ENCODE measurements at places on chromosomes 2 and 18.
A peak's percentile ranks its signal among the peaks of the same experiment; 100 is the strongest.

DNA sequence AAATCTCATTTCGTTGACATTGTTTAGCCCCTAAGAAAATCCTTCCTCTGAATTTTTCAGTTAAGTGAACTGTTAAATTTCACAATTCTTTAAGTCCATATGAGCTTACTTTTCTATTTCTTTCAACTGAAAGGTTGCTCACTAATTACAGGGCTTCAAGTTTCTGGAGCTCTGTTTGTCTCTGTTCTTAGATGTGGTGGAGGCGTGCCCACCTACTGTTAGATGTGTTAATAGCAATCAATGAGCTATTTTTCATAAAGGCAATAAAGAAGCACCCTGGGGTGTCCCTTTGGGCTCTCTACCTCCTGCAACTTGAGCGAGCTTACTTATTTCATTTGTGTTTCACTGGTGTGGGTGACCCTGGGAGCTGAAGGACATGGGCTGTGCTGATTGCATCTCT, 25.0 kb downstream of the CREG2 start:
- no peak for DNase-seq

DNA sequence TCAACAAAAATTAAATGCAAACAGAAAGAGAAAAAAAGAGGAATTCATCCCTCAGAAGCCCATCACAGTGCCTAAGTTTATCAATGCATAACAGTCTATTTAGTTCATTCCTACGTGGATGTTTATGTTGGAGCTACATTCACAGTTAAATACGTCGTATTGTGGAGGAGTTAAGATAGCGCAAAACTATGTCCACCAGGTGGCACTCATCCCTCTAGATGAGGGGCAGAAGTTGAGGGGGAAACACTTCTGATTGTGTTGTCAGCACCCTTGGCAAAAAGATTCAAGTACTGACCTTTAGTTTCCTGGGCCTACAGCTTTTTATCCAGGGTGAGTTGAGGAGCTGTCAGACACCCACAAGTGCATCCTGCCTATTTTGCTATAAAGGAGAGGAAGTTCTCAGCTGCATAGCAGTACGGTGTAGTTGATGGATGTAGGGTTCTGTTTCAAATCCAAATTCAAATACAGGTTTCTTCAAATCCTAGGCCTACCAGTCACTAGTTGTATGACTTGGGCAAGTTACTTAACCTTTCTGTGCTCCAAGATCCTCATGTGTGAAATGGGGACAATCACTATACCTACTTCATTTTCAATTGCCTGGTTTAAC, 26.8 kb upstream of the MYO1B start:
- DNase-seq = peak; percentile 47

- no peak for DNase-seq
Observed at GRCh38 chr2:60429681-60430080, 123.8 kb downstream of the BCL11A start.

- no peak for DNase-seq
Observed at GRCh38 chr2:210663631-210664089, 107.3 kb downstream of the CPS1 start.

DNA sequence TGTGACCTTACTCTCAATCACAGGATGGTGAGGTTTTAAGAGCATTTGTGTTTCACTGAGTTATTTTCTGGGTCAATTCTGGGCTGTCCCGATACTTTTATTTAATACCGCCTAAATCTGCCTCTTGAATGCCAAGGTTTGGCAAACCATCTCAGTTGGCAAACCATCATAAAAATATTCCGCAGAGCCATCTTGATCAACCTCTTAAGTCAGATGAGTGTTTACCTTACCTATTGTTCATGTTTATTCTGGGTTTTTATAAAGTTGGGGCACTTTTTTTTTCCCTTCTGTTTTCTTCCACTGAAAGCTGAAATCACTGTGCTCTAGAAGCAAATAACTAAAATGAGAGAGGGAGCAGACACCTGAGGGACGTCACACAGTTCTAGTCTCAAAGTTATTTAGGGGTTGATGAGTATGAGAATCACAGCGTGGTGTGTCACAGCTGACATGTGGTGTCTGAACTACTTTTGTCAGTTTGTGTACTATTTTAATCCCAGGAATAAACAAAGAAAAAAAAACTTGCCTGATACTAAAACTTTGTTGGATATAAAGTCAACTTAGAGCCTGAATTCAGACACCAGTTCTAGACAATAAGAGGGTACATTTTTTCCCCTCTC, 48.6 kb downstream of the ETAA1 start:
- DNase-seq = no peak

DNA sequence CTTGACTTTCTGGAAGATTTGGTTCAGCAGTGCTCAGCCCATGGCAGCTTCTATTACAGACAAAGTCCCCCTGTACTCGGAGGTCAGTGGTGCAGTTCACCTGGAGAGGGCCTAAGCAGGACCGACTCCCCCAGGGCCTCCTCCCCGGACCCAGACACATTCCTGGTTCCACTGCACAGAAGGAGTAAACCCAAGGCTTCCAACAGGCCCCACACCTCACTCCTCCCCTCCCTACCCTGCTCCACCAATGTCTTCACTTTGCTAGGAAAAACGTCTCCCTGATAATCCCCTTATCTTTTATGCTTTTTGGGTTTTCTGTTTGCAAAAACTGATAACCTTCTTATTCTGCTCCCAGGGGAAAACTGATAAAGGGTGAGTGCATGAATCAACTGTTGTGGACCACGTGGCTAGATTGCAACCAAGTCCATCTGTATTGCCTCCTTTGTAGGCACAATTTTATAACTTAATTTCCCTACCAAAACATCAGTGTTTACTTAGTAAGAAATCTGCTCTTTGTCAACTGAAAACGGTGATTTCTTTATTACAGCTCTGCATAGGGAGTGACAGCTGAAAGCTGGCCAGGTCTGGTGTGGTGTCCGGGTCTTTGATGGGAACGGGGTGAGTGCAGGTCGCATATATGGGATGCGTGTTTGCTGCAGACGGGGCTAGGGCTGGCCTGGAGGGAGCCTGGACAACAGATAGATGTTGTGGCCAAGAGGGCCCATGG, 202.5 kb downstream of the GLI2 start:
- DNase-seq = no peak

- DNase-seq = no peak
Observed at GRCh38 chr2:10584242-10584753, 105.5 kb downstream of the NOL10 start.

- no peak for DNase-seq
Observed at GRCh38 chr2:56208380-56208779, 24.6 kb downstream of the CCDC85A start.

DNA sequence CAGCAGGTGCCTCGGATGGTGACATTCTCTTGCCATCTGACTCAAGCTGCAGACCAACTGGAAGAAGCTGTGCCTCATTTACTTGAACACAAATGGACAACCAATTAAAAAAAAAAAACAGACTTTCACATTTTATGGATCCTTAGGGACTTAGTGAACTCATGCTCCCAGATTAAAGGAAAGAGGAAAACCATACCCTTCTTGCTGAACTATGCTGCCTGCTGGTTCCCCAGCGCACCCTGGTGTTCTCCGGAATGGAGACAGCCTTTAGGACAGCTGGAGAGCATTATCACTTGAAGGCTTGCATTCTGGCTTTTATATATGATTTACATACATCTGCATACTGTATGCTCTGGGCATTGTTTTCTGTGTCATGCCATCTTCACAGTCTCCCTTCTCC, 370.7 kb downstream of the SLC4A3 start:
- no peak for DNase-seq

DNA sequence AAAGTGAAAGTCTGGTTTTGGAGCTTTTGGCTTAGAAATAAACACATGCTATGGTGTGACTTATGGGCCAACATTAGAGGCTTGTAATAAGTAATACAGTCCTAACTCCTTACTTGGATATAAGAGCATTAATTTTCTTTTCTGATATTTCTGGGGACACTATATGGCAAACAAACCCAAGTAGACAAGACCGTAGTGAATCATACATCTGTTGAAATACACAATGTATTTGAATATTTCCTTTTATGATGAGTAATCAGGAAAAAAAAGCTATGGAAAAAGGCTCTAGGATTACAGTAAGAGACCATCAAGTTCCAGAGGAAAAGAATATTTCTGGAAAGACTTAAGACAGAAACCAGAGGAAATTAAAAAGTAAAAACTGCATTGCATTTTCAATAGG, 146.0 kb upstream of the CYP26B1 start:
- no peak for DNase-seq

DNA sequence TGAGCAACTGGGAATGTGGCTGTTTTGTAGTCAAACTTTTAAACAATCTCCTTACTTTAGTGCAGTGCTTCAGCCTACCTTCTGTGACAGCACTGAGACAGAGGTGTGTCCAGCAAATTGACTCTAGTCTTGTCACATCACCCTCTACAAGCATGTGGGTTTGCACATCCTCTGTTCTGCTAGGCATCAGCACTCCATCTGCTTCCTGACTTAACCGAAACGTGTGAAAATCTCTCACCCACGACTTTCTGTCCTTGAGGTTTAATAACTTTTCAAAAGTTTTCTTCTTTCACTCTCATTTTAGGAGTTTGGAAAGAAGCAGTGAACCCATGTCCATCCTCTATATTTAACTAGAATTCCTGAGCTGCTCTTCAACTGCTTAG, 42.6 kb downstream of the TTR start:
- DNase-seq = no peak

DNA sequence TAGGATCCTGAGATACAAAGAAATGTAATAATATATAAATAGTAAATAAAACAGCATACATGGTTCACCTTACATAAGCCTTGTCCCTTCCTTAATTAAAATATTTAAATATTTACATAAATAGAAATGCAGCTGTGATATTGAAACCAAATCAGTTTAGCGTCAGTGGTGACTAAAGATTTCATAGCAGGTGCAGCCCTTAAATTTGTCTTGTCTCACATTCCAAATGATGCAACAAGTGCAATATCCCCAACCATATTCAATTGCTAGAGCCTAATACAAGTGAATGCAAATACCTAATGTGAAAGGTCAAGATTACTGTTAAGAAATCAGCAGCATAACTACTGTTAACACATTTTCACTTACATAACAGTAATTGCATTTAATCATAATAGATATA, 539.5 kb downstream of the NYAP2 start:
- DNase-seq = no peak

GRCh38 chr2:128645631-128646030, 327.0 kb upstream of the HS6ST1 start:
- DNase-seq = no peak

DNA sequence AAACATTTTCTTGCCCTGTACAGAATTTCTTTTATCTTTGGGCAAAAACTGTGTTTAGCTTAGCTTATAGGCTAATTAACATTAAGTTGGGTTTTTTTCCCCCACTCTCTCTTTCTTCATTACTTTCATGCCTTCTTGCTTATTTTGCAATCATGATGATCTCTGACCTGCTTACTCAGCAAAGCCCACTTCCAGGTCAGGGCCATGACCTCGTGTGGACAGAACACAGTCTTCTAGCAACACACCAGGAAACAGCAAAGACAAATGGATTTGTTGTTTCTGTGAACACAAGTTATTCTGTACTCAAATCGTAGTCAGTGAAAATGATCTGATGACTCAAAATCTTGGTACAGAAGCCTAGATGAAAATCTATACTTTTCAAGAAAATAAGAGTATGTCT, 60.7 kb downstream of the SPATS2L start:
- DNase-seq = no peak

DNA sequence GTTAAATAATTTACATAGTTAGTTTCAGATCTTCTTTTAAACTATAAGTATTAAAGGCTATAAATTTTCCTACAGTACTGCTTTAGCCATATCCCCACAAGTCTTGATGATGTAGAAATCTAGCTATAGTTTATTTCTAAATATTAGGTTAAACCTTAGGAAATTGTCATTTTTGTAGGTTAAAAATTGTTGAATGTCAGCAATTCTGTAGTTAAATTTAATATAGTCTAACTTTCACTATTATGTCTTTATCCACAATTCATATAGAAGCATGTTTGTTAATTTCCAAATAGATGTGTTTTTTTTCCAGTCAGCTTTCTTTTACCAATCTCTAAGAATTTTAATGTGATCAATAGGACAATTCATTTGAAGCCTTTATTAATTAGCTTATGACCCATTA, 199.7 kb downstream of the ETAA1 start:
- DNase-seq = no peak

DNA sequence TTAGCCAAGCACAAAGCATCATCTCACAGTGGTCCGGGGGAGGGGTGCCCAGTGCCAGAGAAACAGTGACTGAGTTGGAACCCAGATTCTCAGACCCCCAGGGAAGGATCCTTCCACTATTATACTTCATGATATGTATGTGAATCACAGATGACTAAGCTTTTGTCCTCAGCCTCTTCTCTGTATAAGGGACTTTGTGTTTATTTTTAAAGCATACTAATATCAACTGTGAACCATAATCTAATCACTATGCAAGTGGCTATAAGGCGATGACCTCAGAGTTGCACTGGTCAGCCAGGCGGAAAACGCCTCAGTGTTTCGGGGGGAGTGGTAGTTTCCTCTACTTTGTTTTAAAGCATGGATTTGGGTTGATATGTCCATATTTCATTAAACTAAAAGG, 160.4 kb upstream of the TMEM200C start:
- no peak for DNase-seq

DNA sequence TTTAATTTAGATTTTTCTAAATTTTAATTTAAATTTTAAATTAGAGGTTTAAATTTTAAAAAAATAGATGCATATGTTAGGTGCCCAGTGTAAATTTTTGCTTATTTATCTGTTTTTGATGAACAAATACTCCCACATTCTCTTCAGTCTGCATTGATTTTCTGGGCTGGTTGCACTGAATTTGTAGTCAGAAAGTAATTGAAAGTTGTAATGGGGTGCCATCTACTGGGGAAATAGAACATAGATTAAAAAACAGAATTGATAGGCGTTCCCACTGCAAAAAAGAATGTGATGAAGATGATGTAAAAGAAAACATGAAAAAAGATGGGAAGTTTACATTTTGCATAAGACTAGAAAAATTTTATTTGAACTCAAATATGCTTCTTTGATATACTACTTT, 51.7 kb upstream of the CCDC85A start:
- no peak for DNase-seq

GRCh38 chr2:172561270-172561669, 5.4 kb downstream of the PDK1 start:
- DNase-seq = no peak

DNA sequence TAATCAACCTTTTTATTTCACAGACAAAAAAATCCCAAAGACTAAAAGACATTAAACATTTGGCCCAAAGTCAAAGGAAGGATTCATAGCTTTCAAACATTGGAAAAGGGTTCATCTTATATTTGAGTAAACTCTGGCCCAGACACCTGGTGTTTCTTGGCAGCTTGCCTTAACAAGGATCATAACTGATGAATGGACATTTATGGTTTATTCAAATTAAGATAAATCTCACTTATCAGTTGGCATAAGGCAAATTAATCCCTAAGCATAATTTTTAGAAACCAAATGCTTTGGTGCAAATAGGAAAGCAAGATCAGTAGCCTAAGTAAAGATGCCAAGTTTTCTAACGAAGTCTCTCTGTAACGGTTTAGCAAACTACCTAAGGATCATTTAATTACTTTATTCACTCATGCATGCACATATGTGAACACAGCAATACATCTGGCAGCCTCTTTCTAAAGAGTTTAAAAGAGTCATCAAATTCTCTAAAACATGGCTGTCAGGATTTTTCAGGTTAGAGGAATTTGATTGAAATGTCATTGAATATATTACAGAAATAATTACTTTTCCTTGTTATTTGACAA, 323.4 kb upstream of the RBMS1 start:
- DNase-seq = no peak

- DNase-seq = no peak
Observed at GRCh38 chr2:3770724-3771415, 67.5 kb downstream of the DCDC2C start.

- no peak for DNase-seq
Observed at GRCh38 chr2:120661551-120661950, 74.1 kb upstream of the GLI2 start.
